ENCODE measurements at places on chromosomes 6 and 20.

GRCh38 chr20:9200196-9200595 lies 131.3 kb downstream of the PLCB4 start:
- peak; percentile 72 for DNase-seq

- no peak for DNase-seq
These were observed 326 bp downstream of the ZMYND8 start for GRCh38 chr20:47356220-47356525.

DNA sequence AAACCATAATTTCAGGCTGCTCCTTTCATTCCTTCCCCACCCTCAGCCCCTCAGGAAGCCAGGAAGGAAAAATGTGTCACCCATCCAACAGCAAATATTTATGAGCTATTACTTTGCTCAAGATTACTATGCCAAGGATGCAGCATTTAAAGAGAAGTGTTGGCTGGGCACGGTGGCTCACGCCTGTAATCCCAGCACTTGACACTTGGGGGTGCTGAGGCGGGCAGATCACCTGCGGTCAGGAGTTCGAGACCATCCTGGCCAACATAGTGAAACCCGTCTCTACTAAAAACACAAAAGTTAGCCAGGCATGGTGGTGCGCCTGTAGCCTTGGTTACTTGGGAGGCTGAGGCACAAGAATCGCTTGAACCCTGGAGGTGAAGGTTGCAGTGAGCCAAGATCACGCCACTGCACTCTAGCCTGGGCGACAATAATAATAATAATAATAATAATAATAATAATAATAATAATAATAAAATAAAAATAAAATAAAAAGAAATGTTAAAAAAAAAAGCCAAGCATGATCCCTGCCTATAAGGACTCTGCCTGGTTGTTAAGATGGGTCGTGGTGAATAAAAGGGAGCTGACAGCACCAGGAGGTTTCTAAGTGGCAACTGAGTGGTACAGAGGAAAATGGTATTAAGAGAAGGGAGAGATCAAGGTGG lies 20.5 kb upstream of the TIAM2 start:
- peak; percentile 22 for DNase-seq

DNA sequence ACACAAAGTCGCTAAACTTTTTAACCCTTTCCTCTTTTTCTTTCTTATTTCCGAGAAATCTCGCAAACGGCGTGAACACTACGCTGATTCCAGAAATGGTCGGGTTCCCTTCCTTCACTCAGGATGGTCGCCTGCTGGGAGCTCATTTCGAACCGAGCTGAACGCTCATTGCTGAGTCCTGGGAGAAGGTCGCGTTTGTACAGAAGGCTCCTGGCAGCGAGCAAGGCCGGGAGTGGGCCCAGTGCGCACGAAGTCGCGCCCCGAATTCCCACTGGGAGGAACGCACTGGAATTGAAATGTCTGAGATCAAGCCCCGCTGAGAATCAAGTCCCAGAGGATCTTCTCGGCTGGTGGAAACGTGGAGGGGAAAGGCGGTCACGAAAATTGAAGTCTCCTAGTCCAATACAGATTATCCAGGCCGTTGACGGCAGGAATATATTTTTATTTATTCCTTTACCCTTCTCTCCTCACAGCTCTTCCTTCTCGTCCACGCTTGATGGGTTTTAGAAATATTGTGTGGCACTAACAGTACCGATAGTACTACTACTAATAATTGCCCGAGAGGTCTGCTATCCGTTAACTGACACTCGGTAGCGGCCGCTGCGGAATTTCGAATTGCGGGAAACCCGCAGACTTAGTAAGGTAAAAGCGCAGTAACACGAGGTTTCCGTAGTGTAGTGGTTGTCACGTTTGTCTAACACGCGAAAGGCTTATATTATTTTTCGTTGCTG lies 207.2 kb upstream of the ZNF184 start:
- no peak for DNase-seq

- DNase-seq: no peak
These were observed 96.2 kb downstream of the TTLL2 start for GRCh38 chr6:167420858-167421766.

GRCh38 chr20:59938696-59939051 lies 1.4 kb downstream of the PPP1R3D start:
- peak; percentile 18 for DNase-seq

DNA sequence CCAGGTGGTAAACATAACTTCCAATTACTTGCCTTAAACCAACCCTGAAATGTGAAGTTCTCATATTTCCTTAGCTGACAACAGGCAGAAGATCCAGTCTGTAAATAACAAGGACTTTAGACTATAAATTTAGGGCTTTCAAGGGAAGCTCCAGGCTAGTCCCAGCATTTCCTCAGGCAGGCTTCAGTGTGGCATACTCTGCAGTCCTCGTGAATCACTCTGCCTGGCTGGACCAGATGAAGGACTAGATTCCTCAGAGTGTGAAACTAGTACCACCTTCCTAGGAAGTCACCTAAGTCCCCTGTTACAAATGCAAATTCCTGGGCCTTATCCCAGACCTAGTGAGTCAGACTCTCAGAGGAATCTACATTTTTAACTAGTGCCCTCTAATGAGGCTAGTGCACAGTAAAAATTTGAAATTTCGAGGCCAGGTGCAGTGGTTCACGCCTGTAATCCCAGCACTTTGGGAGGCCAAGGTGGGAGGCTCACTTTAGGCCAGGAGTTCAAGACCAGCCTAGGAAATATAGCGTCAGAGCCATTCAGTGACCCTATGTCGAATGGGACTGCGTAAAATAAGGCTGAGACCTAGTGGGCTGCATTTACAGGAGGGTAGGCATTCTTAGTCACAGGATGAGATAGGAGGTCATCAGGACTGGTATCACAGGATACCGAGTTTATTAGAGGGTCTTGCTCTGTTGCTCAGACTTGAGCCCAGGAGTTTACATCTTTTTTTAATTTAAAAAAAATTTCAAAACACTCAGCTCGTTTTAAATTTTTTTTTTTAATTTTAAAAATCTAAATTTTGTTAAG lies 279.6 kb upstream of the JARID2 start:
- DNase-seq: peak; percentile 36

GRCh38 chr6:143976806-143977349 lies 31.2 kb downstream of the PLAGL1 start:
- DNase-seq: no peak

GRCh38 chr6:80465513-80465912 lies 359.0 kb downstream of the BCKDHB start:
- no peak for DNase-seq

GRCh38 chr20:50629670-50630045 lies 61.7 kb downstream of the RIPOR3 start:
- no peak for DNase-seq

DNA sequence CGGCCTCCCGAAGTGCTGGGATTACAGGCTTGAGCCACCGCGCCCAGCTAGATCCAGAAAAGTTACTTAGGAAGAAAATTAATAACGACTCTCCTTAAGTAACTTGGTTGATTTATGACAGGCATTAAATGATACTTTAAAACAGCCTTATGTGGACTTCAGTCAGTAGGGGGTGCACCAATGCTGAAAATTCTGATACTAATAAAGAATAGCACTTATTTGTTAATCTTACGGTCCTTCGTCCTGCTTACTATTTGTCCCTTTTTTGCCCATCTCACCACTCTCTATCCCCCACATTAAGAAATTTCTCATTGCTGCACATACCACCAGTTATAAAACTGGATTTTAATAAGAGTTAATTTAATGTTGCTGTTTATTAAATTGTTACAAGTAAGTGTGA lies 12.7 kb upstream of the PRELID3B start:
- peak; percentile 13 for DNase-seq

DNA sequence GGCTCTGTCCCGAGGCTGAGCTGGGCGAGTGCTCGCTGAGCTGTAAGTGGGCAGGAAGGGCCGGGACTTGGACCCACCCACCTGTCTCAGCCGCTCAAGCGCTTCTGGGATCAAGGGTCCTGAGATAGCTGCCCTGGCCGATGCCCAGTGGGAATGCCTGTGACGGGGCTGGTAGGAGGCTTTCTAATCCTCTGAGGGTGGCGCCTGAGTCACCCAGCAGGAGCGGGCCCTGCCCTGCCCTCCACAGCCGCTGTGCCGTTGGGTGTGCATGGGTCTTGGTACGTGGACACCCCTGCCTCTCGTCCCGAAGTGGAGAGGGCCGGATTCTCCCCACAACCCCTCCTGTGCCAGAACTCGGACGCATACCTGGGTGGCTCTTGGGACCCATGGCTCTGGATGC lies 43.1 kb upstream of the GATA5 start:
- DNase-seq: no peak
